ENCODE measurements at places on chromosomes 7 and 10.

DNA sequence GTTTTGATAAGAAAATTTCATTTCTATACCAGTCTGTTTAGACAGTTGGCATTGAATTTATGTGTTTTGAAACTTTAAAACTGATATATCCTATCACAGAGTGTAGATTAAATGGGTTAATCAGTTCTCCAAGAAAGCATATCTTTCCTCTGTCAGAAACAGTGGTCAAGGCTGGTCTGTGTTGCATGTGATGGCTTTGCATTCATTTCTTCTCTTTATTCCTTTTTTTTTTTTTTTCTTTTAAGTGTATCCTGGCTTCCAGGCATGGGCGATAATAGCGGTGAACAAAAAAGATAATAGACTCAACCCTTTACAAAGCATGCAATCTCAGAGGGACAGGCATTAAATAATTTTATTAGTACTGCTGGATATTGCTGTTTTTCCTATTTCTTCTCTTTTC, 136.6 kb downstream of the LRRC4 start:
- DNase-seq: no peak

GRCh38 chr10:33588974-33589600, 254.6 kb upstream of the NRP1 start:
- DNase-seq: no peak

GRCh38 chr10:49023752-49024151, 84.1 kb upstream of the LRRC18 start:
- no peak for DNase-seq

DNA sequence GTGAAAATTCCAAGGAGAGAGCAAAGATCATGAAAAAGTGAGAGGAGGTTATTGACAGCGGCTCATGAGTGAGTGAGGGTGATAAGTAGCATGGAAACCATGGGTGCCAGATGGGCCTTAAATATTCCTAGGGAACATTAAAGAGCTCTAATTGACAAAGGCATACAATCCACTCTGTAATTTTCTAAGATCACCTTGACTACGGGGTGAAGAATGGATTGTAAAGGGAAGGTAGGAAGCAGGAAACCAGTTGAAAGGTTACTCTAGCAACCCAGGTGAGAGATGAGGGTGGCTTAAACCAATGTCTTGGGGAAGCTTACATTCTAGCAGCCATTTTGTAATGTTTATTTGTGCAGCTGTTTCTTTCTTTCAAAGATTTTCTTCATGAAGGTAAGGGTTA, 75.7 kb downstream of the RSU1 start:
- no peak for DNase-seq

- DNase-seq: peak; percentile 94
These were observed 1.3 kb upstream of the KIF11 start for GRCh38 chr10:92591550-92592022.

DNA sequence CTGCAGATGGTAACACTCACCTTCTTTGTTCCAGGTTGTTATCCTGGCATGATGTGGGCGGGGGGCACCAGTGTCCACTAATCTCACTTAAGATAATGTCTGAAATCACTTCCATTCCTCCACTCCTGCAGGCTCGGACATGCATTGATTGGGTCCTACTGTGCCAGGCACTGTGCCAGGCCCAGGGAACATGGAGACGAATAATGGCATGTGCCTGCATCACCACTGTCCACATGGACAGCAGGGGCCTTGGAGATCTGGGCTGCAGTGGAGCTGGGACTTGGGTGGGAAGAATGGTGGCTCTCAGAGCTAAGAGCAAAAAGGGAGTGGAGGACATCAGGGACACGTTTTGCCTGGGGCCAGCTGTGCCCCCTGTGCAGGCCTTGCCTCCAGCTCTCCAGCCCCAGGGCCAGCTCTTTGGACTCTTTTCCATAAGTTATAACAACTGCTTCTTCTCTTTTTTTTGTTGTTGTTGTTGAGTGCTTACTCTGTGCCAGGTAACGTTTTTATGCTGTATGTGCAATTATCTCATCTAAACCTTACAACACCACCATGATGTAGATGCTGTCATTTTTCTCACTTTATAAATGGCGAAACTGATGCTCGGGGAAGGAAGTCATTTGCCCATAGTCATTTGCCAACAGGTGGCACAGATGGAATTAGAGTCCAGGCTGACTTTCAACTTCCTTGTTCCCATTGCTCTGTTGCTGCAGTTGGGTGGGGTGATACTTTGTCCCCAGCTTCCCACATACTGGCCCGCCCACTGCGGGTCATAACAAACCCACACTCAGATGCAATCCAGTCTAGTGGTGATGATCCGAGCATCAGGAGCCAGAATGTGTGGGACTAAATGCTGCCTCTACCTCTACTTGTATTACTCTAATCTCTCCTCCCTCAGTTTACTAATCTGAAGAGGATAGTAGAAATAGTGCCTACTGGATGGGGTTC, 19.1 kb downstream of the PLPP4 start:
- DNase-seq: no peak

- DNase-seq: no peak
These were observed 86.7 kb downstream of the KLF6 start for GRCh38 chr10:3698312-3698711.

- peak; percentile 65 for DNase-seq
These were observed 589 bp downstream of the LDB1 start for GRCh38 chr10:102119417-102120141.

DNA sequence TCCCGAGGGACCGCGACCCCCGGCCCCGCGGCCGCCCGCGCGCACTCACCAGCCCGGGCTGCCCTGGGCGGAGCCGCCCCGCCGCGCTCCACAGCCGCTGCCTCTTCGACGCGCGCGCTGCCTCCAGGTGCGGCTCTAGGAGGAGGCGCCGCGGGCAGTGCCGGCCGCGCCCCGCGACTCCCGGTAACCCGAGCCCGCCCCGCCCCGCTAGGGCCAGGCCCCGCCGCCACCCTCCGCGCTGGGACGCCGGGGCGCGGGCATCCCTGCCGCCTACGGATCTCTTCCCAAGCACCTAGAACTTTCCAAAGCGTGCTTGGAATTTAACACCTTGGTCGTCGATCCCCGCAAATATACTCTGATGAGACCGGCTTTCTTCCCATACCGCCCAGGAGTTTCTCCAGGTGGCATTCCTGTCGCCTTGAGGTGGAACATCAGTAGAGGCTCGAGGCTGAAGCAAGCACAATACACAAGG, at the start of gene SLC26A5:
Gene SLC26A5, minus strand, starts transcription at position 159 of the 472 bp plus-strand sequence. CDS start 24,693 bp downstream, outside the sequence.
- peak; percentile 30 for DNase-seq

DNA sequence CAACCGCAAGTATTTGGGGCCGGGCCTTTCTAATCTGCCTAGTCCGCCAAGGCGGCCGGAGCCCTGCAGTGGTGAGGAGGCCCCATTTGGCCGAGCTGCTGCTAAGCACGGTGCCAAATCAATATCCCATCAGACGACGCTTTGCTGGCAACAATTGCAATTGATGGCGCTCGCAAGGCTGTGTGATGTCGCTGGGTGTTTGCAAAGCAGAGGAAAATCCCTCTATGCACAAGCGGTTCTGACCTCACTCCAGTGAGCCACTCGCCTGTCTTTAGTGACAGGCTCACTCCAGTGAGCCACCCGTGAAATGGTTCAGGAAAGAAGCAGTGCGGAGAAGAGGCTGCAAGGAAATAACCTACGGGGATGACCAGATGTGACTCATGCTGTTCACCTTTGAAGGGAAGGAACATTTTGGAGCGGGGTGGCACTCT, 18.3 kb upstream of the PDE1C start:
- no peak for DNase-seq

DNA sequence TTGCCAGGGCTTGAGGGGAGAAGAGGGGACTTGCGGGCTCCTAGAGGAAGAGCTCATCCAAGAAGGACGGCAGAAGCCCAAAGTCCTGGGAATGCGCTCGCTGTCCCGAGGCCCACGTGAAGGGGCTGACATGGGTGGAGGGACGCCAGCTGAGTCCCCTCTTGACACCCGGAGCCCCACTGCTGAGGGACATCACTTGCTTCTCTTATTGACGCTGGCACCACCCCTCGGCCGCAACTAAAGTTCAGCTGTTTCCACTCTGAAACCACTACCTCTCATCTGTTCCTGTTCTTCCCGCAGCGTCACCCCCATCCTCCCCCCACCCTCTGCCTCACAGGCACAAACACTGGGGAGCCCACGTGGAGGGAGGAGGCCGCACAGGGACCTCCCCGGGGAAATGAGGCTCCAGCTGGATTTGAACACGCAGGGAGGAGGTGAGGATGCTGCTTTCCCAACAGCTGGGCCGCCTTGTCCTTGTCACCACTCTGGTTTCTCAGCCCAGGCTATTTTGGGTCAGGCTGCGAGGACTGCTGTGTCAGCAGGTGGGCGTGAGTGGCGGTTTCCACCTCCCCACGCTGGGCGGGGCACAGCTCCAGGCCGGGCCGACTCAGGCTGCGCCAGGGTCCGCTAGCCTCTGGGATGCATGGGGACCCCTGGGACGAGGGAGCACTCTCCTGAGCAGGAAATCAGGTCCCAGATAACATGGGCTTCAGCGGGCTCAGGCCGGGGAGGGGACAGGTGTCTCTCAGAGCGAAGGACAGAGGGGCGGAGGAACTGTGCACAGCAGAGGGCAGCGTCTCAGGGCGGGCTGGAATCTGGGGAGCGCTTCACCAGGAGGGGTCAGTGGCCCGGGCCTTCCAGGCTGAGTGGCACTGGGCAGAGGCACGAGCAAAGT, 156.3 kb downstream of the ZNF248 start:
- no peak for DNase-seq

- no peak for DNase-seq
These were observed 23.8 kb upstream of the LIPA start for GRCh38 chr10:89275383-89275782.

DNA sequence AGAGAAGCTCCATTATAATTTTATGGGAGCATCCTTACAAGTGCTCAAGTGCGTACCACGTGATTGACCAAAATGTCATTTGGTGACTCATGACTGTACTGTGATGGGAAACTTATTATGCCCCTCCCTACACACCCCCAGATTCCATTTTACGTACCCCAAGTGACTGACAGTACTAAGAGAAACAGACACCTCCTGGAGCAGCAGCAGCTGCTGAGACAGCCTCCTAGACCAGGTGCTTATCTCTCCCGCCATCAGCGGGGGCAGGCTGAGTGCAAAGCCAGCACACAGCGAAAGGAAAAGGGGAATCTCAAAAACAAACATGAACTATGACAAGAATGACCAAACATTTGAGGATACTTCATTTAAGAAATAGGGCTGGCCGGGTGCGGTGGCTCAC, 4.2 kb upstream of the ADAM12 start:
- no peak for DNase-seq

- no peak for DNase-seq
These were observed 151.5 kb upstream of the COL1A2 start for GRCh38 chr7:94243066-94243711.

DNA sequence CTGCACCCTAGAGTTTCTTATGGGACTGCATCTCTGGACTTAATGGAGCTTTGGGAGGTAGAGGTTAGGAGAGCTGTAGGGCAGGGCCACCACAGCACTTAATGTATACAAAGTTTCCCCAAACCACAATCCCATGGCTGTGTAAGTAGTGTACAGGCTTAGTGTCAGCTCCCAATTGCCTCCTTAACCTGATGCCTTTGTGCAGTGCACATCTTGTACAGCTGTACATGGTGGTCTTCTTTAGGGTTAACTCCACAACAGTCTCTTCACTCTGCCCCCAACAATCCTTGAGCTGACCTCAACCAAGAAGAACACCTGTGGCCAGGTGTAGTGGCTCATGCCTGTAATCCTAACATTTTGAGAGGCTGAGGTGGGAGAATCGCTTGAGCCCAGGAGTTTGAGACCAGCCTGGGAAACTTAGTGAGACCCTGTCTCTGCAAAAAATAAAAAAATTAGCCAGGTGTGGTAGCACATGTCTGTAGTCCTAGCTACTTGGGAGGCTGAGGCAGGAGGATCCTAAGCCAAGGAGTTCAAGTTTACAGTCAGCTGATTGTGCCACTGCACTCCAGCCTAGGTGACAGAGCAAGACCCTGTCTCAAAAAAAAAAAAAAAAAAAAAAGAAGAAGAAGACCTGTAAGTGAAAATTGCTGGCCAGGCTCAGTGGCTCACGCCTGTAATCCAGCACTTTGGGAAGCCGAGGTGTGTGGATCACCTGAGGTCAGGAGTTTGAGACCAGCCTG, 6.8 kb downstream of the PLAU start:
- no peak for DNase-seq

DNA sequence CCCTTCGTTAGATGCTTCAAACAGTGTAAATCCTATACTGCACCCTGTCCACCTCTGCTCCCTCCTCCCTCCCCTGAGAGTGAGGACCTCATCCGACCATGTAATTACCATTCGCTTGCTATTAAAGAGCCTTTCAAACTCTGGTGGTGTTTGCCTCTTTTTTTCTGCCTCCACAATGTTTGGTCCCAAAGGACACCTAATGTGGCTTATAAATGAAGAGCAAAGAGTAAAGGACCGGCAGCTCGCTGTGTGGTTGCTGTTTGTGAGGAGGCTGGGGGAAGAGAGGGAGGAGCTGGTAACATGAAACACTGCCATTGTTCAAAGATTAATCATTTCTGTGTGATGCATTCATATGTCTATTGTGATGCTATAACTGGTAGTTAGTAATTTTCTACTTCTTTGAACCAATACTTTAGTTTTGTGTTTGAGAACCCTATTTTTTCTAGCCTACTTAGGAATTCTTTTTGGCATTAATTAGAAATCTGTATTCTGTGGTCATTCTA, 27.9 kb downstream of the MTURN start:
- peak; percentile 44 for DNase-seq

GRCh38 chr7:102467581-102468477, 3.0 kb downstream of the LRWD1 start:
- no peak for DNase-seq

DNA sequence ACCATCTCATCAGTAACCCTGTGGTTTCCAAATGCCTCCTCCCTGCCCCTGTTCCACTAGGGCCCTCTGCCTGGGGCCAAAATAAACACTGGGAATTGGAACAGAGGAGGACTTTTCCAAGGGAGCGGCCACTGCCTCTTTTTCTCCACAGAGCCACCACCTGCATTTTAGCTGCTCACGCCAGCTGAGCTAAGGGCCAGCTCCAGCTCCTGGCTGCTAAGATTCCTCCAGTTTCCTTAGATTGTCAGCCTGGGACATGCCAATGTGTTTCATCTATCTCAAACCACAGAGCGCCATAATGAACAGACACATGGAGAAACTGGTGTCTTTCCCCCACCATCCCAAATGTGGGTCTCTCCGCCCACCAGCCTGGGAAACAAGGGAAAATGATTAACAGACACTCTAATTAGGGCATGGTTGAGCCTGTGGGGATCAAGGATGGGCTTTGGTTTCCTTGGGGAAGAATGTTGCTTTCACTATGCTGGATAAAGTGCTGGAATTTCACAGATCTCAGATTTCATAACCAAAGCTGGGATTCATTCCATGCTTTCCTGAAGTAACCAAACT, 52.2 kb downstream of the ASB13 start:
- no peak for DNase-seq

DNA sequence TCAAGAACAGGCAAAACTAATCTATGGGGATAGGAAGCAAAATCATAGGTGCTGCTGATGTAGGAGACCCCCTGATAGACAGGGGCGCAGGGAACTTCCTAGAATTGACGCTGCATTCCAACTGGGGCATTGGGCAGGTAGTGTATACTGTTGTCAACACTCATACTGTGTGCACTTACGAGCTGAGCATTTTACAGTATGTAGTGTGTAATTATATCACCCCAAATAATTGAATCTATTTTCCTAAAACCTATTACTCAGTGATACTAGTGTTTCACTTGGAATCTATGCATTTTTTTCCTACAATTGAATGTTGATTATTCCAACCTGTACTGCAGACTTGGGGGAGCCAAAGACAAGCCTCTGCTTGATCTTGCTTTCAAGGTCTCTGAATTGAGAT, 207.0 kb upstream of the PRKCQ start:
- DNase-seq: no peak

GRCh38 chr7:101169110-101169837, 3.9 kb upstream of the VGF start:
- DNase-seq: no peak

- DNase-seq: no peak
These were observed 32.2 kb upstream of the TRIL start for GRCh38 chr7:28990200-28990960.

Measured in activated T-cell treated with anti-CD3 and anti-CD28 coated beads, Interleukin-2, amount 50 U/mL, for 72 hours (primary cell).